ENCODE measurements at places on chromosomes 11 and 22. TPM values are rescaled to one million over a fixed set of nuclear protein-coding genes. Genes with fewer than 3 reads are reported as not detected.

DNA sequence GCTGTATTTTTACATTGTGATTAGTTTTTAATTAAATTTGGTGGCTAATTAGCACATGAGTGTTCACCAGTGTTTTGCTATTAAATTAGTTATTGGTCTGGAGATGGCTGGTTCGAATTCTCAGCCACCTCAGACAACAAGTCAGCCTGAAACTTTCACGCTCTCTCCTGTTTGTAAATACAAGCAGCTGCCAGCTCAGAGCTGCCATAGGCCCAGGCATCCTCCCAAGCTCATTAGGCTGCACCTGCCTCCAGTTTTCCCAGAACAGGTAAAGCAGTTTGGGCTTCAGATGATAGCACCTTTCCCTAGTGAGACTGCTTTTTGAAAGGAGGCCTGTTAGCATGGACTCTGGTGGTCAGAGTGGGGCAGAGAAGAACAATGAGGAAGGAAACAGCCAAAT lies 156.8 kb downstream of the NAV2 start:
- no peak for DNase-seq

Gene OR51B4
- not detected for total RNA-seq

DNA sequence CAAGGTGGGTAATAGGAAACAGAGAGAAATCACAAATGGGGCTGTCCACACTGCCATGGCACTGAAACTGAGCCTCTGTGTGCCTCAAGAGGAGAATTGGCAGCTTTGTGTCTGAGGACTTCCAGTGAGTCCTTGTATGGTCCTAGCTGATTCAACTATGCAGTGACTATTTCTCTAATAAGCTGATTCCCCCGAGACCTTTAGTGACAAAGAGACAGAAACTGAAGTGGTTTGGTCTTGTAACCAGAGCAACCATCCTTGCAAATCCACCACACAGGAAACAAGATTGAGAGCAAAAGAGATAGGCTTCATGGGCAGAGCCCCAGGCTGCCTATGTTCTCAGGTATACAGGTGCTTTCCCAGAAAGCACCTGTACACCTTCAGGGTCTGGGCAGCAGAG lies 1038.5 kb downstream of the NTM start:
- DNase-seq = no peak

Gene CD248
- total RNA-seq = 22.9 TPM

DNA sequence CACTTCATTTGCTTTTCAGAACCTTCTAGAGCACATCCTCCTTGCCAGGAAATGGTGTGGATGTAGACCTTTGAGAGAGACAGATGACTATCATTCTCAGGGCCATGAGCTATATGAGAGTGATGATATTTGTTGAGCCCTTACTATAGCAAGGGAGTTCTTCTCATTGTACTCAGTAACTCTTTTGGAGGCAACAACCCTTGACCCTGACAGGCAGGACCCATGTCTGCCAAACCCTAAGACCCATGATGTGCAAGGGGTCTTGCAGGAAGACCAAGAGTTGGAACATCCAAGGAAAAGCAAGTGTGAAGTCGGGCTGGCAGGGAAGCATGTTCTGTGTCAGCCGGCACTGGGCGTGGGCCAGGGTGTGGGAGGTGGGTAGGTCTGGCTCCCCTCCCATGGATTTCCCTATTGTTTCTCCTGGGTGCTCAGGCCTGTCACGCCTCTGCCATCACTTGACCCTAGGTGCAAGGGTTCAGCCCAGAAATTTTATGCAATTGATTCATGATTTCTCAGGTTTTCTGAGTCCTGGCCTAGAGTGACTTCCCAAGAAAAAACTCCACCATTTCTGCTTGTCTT lies 1.2 kb downstream of the FOLR3 start:
- no peak for DNase-seq

Gene TMEM151A
- total RNA-seq = 0.31 TPM

Gene BARX2
- total RNA-seq = not detected

DNA sequence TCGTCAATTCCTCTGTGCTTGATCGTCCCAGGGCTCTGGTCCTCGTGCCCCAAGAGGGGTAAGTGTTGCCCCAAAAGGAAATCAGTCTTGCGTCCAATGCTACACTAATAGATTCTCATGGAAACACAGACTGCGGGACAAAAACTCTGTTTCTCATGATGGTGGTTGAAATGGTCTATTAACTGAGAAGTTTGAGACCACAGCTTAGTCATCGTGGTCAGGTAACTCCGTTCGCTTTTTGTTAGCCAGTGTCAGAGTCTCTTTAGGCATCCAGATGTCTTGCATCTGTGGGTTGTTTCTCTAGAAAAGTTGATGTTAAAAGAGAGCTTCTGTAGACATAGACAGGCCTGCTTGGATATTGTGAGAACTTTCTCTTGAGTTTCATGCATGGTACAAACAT lies 104.6 kb upstream of the SORL1-AS1 start:
- DNase-seq = no peak

DNA sequence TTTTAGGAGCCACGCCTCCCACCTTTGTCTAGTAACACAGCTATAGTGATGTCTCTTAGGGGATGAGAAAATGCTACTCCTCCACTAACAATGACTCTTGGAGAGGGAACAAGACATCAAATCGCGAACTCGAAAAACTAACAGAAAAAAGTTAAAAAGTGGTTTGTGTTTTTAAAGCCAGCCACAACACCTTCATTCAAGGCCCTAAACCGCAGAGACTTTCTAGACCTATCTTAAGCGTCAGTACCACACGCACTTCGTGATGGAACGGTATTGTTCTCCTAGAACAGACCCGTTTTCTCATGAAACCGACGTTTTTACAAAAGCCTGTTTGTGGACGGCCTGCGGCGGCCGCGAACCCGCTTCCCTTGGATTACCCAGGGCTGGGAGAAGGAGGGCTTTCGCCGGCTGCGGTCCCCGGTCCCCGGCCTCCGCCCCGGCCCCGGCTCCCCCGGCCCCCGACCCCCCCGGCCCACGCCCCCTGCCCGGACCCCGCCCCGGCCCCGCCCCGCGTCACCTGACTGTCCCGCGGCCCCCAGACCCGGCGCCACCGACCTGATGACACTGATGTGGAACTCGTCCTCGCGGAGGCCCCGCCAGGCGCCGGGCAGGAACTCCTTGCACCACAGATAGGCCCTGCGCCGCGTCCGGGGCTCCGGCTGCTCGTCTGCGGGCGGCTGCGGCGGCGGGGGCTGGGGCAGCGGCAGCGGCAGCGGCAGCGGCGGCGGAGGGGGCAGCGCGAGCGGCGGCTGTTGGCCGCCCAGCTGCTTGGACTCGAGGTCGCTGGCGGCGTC lies 718 bp downstream of the CHKA start:
- DNase-seq = peak; percentile 85

- DNase-seq = no peak
These were observed 32.0 kb downstream of the EXPH5 start for GRCh38 chr11:108561535-108561991.

- DNase-seq = no peak
These were observed 27.4 kb downstream of the RRAS2 start for GRCh38 chr11:14331476-14332136.

GRCh38 chr11:105881027-105881426 lies 141.0 kb downstream of the MSANTD4 start:
- DNase-seq = no peak

Gene DDI1
- total RNA-seq = not detected

- DNase-seq = no peak
These were observed 19.3 kb upstream of the BDNF start for GRCh38 chr11:27719546-27719925.

DNA sequence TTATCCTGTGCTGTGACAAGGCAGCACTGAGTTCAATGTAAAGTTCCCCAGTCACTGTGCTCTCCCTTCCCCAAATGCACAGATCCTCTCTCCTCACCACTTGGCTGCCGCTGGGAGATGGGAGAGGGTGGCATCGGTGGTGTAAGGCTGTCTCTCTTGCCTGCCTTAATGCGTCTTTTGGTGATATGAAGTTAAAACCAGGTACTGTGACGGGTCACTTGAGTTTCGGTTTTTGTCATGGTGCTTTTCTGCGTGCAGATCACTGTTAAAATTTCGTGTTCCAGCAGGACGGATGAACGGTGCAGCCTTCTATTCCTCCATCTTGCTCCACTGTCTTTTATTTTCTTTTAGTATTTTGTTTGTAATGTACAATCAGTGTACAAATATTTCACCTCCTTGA lies 18.6 kb downstream of the GLB1L2 start:
- DNase-seq = no peak
